ENCODE measurements at places on chromosomes 2 and 18.

DNA sequence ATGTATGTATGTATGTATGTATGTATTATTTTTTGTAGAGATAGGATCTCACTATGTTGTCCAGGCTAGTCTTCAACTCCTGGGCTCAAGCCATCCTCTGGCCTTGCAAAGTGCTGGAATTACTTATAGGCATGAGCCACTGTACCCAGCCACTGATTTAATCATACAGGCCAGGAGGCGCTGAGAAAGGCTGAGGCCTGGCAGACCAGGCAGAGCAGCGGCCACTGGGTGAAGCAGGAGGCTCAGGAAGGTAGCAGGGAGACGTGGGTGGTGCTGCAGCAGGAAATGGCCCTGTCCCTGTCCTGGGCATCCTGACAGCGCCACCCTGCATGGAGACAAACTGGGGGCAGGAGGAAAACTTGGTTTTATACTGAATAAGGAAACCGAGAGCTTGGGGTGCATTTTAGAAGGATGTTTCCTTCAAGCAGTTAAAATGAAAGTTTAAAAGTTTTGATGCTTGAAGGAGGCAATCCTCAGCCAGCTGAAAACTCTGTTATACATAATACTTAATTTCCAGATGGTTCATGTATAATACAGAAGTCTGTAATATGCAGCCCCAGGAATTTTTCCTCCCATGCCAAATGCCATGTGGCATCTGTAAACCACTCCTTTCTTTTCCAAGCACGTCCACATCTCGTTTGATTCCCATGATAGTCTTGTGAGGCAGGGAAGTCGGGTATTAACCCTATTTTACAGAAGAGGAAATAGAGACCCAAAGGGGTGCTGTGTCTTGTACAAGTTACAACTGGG is 182.4 kb downstream of the CELF4 start:
- DNase-seq: peak; percentile 27

GRCh38 chr2:23745068-23745725 is 181.7 kb downstream of the ATAD2B start:
- DNase-seq: no peak

GRCh38 chr18:46469186-46469915 is 187.7 kb downstream of the LOXHD1 start:
- DNase-seq: no peak

DNA sequence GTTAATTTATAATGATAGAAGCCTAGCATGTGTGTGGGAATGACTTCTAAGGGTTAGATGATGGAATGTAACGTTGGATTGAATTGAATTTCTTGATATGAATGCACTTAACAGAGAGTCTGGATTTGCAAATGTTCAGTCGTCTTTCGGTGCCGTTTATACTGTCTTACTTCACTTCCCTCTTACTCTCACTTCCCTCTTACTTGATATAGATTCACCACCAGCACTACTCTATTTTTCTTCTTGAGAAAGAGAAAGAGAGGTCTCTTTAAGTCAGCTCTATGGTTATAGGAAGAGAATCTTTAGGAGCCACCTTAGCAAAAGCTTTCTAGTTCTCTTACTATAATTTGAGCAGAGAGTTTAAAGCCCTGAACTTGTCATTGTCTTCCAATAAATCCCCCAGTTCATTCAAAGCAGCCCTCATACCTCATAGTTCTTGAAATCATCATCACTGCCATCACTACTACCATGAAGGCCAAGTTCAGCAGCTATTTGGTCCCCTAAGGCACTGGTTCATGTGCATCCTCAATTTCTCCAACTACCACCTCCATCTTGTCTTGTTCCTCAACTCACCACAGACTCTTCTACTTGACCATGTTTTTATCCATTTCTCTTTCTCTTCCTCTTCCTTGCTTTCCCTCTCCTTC is 501.7 kb upstream of the TCF4 start:
- DNase-seq: no peak

DNA sequence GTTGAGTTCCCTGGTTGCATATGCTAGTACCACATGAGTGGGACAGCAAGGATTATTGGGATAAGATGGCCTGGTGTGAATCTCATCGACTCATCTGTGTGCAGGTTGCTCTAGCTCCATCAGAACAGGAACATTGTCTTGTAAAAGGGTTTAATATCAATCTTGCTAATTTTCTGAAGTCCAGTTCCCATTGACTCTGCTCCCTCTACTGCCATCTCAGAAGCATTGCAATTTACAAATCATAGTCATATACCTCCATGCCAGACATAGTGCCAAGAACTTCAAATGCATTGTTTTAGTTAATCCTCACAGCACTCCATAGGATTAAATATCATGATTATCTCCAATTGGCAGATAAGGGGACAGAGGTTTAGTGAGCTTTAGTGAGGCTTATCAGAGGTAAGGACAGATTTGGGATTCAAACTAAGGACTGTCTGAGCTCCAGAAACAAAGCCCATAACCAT is 4.8 kb upstream of the STAT4 start:
- peak; percentile 65 for DNase-seq

DNA sequence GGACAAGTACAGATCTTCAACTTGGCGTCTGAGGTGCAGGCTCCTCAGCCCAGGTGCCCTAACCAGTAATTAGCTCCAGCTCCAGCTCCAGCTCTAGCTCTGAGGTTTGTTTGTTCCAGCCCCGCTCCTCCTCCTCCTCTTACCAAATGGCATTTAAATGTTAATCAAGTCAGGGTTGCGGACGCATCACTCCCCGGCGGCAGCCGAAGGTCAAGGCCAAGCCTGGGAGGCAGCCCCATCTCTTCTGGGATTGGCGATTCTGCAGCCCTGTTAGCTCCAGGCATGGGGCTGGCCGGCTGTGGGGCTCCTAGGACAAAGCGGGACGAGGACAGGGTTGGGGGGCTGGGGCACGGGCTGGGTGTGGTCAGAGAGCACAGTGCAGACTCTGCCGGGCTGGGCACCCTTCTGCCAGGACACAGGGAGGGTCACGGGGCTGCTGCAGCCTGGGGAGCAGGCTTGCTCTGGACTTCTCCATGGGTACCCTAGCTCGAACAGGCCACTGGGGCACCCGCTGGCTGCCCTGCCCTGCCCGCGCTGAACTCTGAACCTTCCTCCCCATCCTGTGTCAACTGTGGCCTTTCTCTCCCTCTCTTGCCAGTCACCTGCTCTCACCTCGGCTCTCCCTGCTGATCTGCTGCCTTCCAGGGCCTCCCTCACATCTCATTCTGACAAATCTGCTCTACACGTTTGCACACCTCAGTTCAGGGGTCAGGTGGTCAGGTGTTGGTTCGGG is 203.3 kb downstream of the CELF4 start:
- no peak for DNase-seq

- DNase-seq: peak; percentile 73
These were observed 112.1 kb downstream of the FTCDNL1 start for GRCh38 chr2:199738727-199739412.

GRCh38 chr18:183769-184168 is 25.4 kb downstream of the USP14 start:
- peak; percentile 35 for DNase-seq

Data from EH (cell line).